ENCODE measurements at places on chromosomes 11 and 22.

DNA sequence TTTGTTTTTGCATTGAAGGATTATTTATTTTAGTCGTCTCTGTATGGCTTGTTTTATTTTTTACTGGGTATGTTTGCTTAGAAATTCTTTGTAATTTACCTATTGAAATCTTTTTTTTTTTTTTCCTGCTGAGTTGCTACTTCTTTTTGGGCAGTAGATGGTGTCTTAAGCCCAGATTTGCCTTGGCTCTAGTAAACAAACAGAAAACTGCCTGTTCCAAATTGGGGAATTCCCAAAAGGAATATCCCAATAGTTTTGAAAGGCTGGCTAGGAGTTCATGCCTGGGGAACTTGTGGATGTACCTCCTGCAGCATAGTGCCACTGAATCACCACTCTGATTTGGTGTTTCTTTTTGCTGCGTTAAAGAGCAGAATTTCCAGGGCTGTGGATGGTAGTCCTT, 17.7 kb downstream of the PAMR1 start:
- DNase-seq, result no peak

DNA sequence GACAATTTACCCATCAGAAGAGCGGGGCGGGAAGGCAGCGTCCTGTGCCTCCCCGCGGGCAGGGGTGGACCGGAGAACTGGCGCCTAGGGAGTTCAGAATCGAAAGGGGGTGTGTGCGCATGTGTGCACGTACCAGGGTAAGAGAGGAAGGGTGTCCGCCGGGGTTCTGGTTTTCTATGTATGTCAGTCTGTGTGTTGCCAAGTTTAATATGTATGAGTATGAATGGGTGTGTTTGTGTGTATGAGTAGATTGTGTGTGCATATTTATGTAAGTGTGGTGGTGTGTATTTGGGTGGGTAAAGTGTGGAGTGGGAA, 2.0 kb downstream of the KCNC1 start:
- DNase-seq, result no peak

GRCh38 chr11:119491753-119492510, 69.0 kb upstream of the THY1 start:
- no peak for DNase-seq

DNA sequence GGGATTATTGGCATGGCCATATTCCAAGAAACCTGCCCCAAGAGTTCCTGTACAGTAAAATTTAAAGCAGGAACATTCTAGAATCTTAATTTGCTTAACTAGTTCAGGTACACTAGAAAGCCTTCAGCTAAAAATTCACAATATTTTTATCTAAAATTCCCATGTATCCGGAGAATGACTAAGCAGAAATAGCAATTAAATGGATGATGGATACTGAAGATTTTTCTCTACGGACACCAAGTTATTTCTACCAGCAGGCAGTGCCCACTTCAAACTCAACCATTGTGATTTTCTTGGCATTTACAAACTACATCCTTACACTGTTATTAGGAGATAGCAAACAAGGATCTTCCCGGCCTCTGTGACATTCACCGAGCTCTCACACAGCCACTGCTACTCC, 2.9 kb downstream of the PATE3 start:
- no peak for DNase-seq

- no peak for DNase-seq
Observed at GRCh38 chr11:4884361-4884760, 2.7 kb downstream of the OR51T1 start.

DNA sequence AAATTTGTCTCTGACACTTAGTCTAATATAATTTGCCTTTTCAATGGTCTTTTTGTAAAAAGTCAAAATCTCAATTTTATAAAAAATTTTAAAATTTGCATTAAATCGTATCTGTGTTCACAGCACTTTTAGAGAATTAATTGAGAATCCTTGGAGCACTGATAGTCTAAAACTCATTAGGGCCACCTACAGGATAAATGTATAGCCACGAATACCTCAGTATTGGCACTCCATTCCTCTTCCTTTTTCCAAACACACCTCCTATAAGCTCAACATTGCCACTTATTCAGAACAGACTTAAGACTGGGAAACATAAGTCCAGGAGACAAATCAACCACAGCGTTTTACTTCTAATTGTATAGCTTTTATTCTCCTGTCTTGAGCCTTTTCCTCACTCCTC, 776.0 kb upstream of the ARHGAP42 start:
- no peak for DNase-seq

DNA sequence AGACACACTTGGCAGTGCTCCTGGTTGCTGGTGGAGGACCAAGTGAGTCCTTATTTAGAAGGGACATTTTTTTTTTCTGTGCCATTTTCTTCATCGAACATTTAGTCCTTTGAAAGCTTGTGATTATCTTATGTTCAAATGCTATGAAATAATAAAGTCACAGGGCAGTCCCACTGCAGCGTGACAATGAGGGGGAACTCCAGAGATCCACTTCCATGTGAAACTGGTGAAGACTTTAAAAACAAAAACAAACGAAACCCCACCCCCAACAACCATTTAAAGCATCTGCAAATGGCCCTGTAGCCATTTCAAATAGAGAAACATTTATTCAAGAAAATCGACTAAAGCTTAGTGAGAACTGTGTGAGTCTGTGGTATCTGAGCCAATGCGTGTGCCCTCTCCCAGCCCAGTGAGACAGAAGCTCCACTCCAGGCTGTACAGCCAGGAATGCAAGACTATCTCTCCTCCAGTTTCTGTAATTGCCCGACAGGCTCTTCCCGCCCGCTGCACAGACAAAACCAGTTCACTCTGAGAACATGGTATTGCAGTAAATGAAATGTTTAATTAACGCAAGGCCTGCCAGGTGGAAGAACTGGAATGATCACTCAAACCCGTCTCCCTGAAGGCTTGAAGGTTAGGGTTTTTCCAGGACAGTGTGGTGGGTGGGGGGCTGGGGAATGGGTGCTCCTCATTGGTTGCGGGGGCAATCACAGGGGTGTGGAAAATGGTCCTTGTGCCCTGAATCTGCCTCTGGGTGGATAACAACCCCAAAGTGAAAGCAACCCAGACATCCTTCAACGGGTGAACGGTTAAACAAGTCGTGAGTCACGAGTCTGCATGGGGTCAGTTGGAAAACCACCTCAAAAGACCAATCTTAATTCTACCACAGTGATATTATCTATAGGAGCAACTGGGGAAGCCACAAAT, 8.4 kb downstream of the KRTAP5-6 start:
- DNase-seq, result no peak

GRCh38 chr11:6377902-6378639, 12.2 kb upstream of the SMPD1 start:
- DNase-seq, result no peak

- no peak for DNase-seq
Observed at GRCh38 chr22:30926706-30927105, 41.9 kb downstream of the MORC2 start.

DNA sequence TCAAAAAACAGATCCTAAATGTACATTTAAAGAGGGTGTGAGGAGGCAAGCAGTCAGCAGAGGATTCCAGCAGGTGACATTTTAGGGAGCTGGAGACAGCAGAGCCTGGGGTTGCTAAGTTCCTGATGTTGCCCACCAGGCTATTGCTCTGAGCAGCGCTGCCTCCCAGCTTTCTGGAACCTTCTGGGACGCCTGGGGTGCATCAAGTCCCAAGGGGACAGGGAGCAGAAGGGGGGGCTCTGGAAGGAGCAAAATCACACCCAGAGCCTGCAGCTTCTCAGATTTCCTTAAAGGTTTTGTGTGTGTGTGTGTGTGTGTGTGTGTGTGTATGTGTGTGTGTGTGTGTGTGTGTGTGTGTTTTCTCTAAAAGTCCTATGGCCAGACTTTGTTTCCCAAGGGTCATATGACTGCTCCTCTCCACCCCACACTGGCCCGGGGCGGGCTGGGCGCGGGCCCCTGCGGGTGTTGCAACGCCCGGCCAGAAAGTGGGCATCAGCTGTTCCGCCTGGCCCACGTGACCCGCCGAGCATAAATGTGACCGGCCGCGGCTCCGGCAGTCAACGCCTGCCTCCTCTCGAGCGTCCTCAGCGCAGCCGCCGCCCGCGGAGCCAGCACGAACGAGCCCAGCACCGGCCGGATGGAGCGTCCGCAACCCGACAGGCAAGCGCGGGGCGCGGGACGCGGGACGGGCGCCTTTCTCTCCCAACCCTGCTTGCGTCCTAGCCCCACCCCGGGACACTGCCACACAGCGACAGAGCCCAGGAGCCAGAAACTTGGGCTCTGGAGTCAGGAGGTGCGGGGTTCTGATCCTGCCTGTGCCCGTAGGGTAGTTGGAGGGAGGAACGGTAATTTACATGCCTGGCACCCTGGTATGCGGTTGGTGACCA, at the start of gene HMOX1:
HMOX1 (plus strand) TSS at position 560 of the 887 bp plus-strand sequence; CDS start at position 638, 78 bp downstream.
- peak; percentile 9 for DNase-seq

GRCh38 chr11:111633756-111634362, 31.6 kb downstream of the SIK2 start:
- DNase-seq, result no peak

GRCh38 chr22:20021196-20022181, 579 bp downstream of the TANGO2 start:
- DNase-seq, result no peak

- no peak for DNase-seq
Observed at GRCh38 chr11:118887206-118887605, 3.5 kb downstream of the CXCR5 start.

GRCh38 chr11:74307434-74307833, 4.0 kb downstream of the P4HA3 start:
- no peak for DNase-seq

- DNase-seq, result no peak
Observed at GRCh38 chr11:16178273-16178672, 178.1 kb downstream of the SOX6 start.

DNA sequence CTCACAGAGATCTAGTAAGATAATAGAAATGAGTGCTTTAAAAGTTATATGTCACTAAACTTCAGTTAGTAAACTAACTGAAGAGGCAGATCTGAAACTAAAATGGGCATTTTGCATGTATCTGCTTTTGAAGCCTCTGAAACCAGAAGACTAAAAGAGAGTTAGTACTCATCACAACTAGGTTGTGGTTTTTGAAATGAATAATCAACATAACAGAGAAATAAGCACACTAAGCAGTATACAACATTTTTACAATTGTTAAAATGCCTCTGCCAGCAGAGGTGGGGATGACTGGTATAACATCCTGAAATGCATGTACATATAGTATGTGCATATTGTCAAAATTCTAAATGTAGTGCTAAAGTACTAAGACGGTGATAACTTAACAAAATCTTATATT, 564.5 kb downstream of the DLG2 start:
- no peak for DNase-seq

Data from activated gamma-delta T cell treated with anti-CD3 and anti-CD28 coated beads, Interleukin-2, amount 50 U/mL, for 16 hours (primary cell).